Activated T-helper 1 cell treated with anti-CD3 and anti-CD28 coated beads, Interleukin-12 subunit alpha, Interleukin-12 subunit beta, Interleukin-2, Interleukin-4 antibody, amounts not matched to agents 30 ng/mL and 10 ng/mL and 1 ng/mL, durations not matched to agents 14 hours and 24 hours and 36 hours (primary cell): ENCODE measurements at places on chromosomes 1 and 21.

DNA sequence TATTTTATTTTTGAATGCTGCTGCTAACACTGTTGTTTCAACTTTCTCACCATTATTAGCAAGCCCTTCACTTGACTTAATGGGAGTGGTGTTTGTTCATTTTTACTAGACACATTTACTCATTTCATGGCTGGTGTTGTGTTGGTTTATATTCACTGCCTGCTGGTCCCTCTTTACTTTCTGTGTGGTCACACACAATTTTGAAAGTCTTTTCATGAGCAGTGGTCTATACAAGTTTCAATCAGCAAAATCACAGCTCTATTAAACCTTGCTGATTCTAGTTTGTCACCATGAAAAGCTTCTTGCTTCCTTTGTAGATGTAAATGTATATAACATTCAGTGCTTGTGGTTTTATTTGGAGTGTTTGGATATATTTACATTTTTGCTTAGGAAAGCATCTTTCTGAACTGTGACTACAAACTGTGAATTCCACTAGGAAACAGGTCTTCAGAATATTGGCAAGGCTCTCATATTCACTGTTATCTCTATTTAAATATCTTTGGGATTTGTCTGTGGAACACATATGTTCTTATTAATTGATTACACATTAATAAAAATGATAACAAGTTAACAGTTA is 22.8 kb downstream of the ATP6V1G3 start:
- no peaks in the 10 kb centered on the region for H3K36me3 ChIP-seq
- no peak for DNase-seq
- peaks cover 45% of the 10 kb centered on the region for H3K4me1 ChIP-seq
- no peaks in the 10 kb centered on the region for H3K27me3 ChIP-seq

DNA sequence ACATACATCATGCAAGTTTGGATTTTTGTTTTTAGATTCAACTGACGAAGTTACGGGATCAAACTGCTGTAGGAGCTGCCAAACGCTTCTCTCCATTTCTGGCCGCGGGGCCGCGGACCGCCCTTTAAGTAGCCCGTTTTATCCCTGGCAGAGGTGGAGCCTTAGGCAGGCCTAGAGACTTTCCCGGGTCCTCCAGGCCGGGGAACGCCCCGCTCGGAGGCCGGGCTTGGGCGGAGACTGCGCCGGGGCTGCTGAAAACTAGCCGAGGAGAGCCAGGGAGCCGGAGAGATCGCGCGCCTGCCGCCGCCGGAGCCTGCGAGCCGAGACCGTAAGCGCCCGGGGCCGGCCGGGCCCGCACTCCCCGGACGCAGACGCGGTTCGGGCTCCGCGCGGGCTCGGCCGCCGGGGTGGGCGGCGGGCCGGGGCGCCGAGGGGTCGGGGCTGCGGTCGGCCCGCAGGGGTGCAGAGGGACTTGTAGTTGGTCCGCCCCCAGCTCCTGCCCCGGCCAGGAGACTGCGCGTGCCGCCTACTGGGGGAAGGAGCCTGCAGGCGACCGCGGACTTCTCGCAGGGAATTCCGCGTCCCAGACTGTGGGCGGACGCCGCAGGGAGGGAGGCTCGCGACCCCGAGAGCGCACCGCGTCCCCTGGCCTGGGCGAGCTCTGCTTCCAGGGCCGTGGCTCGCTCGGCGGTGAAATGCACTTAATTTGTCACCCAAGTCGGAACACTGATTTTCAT is at the start of gene EPHX1:
EPHX1 (plus strand) TSS at position 283 of the 737 bp plus-strand sequence. CDS start 18,606 bp downstream, outside the sequence.
- peaks cover 7% of the 10 kb centered on the region for H3K4me1 ChIP-seq
- H3K4me3 ChIP-seq, result peak within 1 kb of the TSS; percentile 87
- no peak within 1 kb of the TSS for H3K27ac ChIP-seq
- H3K27me3 ChIP-seq, result peaks cover 22% of the 10 kb centered on the region
- peak; percentile 67 for DNase-seq

- DNase-seq, result no peak
- H3K4me1 ChIP-seq, result no peaks in the 10 kb centered on the region
- no peaks in the 10 kb centered on the region for H3K27me3 ChIP-seq
Measured at GRCh38 chr21:46004168-46004861, 22.7 kb downstream of the COL6A1 start.

- no peaks in the 10 kb centered on the region for H3K36me3 ChIP-seq
- peaks cover 5% of the 10 kb centered on the region for H3K27me3 ChIP-seq
- no peak overlapping the region for H3K4me3 ChIP-seq
Measured at GRCh38 chr1:87506147-87506546, 177.5 kb downstream of the LMO4 start.
